ENCODE measurements at places on chromosomes 6 and 20. TPM values are rescaled to one million over a fixed set of nuclear protein-coding genes. Genes with fewer than 3 reads are reported as not detected.

Gene FIG4
- total RNA-seq = 17.9 TPM

Gene ZNF165
- 7.5 TPM for total RNA-seq

Gene RBM24
- 0.93 TPM for total RNA-seq

Gene PKIB
- total RNA-seq = 3.3 TPM

Gene MUCL3
- not detected for total RNA-seq

Gene FAM162B
- total RNA-seq = not detected

Gene TFAP2B
- not detected for total RNA-seq

Gene ESR1
- total RNA-seq = under 0.01 TPM

Gene KHDC1
- 0.68 TPM for total RNA-seq

Gene LY6G6D
- not detected for total RNA-seq

Gene DEFB113
- total RNA-seq = not detected

Gene KIF6
- total RNA-seq = under 0.01 TPM
